ENCODE measurements at places on chromosomes 11 and 22.

DNA sequence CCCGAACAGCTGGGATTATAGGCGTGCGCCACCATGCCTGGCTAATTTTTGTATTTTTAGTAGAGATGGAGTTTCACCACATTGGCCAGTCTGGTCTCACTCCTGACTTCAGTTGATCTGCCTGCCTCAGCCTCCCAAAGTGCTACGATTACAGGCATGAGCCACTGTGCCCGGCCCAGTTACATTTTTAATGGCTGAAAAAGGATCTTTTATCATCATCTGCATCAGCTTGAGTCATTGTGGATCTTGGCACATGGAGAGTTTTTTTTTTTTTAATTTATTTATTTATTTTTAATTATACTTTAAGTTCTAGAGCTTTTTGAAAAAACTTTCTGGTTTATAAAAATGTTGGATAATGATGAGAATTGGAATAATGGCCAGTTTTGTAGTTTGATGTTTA, 8.6 kb downstream of the IGHMBP2 start:
- no peak for DNase-seq

- DNase-seq = no peak
Measured at GRCh38 chr11:16977136-16977993, 36.8 kb downstream of the PLEKHA7 start.

- DNase-seq = no peak
Measured at GRCh38 chr11:26997378-26997777, 3.5 kb downstream of the FIBIN start.

DNA sequence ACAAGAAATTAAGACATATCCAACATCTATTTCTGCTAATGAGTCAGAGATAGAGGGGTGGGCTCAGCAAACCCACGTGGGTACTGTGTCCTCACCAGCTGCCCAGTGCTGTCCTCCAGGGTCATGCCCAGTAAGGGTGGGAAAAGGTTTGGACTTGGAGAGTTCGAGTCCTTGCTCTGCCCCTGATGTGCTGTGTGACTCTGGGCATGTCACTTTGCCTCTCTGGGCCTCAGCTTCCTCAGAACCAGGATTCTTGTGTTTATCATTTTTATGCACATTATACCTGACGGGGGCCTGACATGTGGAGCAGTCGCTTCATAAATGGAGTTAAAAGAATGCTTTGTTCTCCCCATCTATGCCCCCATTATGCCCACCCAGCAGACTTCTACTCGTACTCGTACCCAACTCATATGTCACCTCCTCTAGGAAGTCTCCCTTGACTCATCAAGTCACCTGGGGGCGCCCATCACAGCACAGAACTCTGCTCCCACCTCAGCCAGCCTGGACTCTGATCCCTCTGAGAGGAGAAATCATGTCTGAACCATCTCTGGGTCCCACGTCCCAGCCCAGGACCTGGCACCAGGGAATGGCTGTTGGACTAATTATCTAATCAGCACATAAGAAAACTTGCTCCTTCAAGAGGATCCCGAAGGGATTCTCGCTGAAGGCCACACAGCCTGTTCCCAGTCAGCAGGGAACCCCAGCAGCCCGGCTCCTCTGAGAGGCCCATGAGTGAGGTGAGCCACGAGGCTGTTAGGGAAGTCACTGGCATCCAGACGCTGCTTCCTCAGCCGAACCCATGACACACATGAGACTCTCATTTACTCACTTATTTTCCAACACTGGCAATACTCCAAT, 38.7 kb upstream of the TSKU start:
- no peak for DNase-seq

DNA sequence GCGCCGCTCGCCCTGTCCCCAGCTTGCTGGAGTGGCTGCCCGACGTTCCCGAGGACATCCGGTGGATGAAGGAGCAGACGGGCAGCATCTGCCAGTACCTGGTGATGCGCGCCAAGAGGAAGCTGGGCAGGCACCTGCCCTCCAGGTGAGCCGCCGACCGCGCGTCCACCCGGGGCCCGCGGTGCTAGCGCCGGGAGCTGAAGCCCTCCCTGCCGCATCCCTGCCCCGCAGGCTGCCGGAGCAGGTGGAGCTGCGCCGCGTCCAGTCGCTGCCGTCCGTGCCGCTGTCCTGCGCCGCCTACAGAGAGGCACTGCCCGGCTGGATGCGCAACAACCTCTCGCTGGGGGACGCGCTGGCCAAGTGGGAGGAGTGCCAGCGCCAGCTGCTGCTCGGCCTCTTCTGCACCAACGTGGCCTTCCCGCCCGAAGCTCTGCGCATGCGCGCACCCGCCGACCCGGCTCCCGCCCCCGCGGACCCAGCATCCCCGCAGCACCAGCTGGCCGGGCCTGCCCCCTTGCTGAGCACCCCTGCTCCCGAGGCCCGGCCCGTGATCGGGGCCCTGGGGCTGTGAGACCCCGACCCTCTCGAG, 3.3 kb upstream of the CRACR2B start:
- no peak for DNase-seq

DNA sequence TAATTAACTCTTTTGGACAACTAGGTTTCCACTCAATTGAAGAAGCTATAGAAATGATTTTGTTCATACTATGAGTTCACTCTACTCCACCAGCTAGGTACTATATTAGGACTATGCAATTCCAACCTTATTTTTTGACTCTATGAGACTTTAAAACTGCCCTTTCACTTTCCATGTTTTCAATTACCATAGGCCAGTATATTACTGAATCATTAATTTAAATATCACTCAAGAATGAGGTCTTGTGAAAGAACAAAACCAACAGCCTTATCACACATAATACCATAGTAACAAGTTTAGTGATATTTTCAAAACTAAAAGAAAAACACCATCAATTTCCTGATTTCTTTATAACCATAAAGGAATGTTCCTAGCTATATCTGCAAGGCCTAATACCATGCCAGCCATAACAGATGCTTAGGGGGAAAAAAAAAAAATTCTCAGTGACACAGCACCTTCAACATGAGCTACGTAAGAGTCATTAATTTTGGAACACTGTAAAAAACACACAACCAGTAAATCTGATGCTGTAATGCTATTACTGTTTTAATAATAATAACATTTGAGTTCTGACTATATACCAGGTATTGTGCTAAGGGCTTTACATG, 6.1 kb downstream of the DCUN1D5 start:
- DNase-seq = no peak

- DNase-seq = no peak
Measured at GRCh38 chr11:109383306-109383705, 38.7 kb upstream of the C11orf87 start.

- DNase-seq = no peak
Measured at GRCh38 chr11:131979364-131979763, 608.9 kb downstream of the NTM start.

- DNase-seq = no peak
Measured at GRCh38 chr22:41535244-41535643, 9.0 kb downstream of the POLR3H start.

DNA sequence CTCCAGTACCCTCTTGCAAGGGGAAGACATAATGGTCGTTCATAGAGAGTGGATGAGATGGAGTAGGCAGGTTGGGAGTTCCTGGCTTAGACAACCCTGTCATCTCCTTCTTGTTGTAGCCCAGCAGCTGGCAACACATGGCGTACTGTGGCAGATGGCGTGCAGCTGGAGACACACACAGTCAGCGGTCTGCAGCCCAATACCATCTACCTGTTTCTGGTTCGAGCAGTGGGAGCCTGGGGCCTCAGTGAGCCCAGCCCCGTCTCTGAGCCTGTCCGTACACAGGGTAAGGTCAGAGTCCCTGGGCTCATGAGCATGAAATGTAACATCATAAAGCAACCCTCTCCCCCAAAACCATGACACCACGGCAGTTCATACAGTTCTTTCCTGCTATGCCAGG, 8.7 kb downstream of the ROBO3 start:
- DNase-seq = no peak

DNA sequence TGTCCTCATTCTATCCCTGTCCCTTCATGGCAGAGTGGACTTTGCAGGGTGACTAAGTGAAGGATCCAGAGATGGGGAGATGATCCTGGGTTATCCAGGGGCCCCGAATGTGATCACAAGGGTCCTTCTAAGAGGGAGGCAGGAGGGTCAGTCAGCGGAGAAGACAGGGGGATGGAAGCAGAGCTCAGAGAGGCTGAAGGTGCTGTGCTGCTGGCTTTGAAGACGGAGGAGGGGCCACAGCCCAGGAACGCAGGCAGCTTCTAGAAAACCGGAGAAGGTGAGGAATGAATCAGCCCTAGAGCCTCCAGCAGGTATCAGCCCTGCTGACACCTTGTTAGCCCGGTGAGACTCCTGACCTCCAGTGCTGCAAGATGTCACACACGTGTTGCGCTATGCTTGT, 63.7 kb downstream of the CDKN1C start:
- DNase-seq = no peak

- DNase-seq = peak; percentile 83
Measured at GRCh38 chr11:6402561-6402981, 12.3 kb downstream of the SMPD1 start.

DNA sequence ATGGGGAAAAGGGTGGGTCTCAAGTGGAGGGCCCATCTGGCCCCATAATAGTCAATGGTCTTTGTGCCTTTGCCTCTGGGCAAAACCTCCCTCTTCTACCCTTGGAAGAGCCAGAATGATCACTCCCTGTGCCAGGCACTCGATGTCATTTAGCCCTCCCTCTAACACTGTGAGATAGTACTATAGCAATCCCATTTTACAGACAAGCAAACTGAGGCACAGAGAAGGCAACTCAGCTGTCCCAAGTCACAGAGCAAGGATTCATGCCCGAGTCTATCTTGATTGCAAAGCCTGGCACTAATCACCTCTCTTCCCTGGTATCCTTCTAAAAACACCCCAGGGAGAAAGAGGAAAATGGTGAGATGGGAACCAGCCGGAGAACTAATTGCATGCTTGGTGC, 76.4 kb downstream of the TP53I11 start:
- DNase-seq = no peak

GRCh38 chr22:30485362-30485988, 13.7 kb upstream of the SEC14L3 start:
- peak; percentile 80 for DNase-seq

DNA sequence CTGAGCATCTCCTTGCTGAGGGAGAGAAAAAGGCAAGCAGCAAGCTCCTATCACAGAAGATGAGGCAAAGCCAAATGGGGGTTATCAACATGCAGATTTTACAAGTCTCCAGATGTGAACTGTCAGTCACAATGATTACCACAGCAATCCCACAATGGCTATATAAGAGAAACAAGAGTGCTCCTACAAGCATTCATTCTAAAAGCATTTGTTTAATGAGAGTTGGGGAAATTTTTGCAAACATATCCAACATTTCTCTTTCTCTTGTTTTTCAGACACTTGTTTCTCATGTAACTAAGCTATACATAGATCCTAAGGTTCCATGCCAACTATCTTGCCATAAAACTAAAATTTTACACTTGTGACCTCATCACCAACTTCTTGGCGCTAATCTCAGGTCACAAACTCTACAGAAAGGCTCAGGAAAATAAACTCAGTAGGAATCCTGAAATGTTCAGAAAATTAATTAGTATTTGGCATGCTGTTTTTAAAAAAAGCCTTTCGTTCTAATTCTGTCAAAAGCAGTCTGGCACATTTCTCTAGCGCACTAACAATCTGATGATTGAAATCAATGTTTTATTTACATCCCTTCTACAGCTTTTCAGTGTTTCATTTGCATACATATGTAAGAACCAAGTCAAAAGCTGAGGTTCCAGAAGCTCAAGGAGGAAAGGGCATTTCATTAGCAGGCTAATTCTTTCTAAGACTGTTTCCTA, 199.5 kb downstream of the TTC28 start:
- DNase-seq = no peak

- DNase-seq = no peak
Measured at GRCh38 chr22:49658902-49659280, 168.8 kb downstream of the BRD1 start.

GRCh38 chr11:19919050-19919561, 206.5 kb downstream of the NAV2 start:
- no peak for DNase-seq

DNA sequence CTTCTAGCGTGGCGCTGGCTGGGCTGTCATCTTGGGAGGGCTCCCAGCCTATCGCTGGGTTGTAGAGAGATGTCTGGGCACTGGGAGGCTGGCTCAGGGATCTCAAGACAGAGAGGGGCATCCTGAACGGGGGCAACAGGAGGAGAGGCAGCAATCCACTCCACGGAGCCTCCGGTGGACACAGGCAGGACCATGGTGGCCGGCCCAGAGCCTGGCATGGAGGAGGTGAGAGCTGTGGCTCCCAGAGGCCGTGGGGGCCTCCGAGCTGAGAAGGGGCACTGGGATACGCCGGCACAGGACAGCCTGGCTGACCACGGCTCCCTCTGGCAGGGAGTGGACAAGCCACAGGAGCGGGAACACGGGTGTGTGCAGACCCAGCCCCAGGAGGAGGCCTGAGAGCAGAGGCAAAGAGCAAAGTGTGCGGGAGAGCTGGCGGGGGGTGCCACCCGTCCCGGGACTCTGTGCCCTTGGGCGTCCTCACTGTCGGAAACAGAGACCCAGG, 9.1 kb downstream of the MRGPRF start:
- no peak for DNase-seq

- DNase-seq = no peak
Measured at GRCh38 chr11:20372081-20372626, 8.6 kb downstream of the HTATIP2 start.

DNA sequence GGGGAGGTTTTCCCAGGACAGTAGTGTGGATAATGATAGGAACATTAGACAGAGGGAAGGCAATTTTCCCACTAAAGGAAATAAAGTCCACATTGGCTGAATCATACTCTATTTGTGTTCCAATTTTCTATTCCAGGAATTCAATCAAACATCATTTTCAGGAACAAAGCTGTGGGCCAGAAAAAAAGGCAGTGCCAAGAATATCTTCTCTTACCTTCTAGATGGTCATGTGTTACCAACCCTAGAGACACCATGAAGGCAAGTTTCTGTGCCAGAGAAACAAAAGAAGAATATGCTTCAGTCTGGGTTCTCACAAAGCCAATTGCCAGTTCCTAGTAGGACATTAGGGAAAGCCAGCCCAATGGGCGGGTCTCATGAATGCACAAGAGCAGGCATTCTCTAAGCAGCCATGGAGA, 27.5 kb downstream of the LARGE2 start:
- no peak for DNase-seq

DNA sequence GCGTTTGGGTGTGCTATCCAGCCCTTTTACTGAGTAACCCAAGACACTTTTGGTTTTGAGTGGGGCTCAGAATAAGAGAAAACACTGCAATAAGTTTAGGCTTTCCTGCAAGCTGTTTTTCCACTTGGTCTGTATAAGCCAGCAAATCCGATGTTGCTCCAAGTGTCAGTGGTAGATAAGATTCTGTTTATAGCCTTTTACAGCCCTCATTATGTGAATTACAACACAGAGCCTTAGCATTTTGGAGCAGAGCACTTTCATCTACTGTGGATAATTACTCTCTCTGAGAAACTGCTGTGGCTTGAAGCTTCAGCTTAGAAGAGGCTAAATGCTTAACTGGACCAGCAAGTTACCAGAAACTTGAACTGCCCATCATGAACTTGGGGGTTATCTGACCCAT, 601.1 kb downstream of the JRKL start:
- DNase-seq = no peak

DNA sequence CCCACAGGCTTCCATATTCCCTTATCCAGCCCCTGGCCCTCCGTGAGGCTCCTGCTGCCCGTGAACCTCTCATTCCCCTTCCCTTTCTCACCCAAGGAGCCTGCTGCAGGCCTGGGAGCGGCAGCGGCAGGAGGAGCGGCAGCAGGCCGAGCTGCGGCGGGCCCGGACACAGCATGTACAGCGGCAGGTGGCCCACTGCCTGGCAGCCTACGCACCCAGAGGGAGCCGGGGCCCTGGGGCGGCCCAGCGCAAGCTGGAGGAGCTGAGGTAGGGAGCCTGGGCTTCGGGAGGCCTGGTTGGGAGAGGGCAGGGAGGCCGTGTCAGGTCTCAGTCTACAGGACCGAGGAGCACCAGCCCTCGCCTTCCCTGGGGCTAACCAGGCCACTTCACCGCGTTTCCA, 8.1 kb upstream of the SART1 start:
- DNase-seq = no peak
